ENCODE measurements at places on chromosomes 16 and 17.

DNA sequence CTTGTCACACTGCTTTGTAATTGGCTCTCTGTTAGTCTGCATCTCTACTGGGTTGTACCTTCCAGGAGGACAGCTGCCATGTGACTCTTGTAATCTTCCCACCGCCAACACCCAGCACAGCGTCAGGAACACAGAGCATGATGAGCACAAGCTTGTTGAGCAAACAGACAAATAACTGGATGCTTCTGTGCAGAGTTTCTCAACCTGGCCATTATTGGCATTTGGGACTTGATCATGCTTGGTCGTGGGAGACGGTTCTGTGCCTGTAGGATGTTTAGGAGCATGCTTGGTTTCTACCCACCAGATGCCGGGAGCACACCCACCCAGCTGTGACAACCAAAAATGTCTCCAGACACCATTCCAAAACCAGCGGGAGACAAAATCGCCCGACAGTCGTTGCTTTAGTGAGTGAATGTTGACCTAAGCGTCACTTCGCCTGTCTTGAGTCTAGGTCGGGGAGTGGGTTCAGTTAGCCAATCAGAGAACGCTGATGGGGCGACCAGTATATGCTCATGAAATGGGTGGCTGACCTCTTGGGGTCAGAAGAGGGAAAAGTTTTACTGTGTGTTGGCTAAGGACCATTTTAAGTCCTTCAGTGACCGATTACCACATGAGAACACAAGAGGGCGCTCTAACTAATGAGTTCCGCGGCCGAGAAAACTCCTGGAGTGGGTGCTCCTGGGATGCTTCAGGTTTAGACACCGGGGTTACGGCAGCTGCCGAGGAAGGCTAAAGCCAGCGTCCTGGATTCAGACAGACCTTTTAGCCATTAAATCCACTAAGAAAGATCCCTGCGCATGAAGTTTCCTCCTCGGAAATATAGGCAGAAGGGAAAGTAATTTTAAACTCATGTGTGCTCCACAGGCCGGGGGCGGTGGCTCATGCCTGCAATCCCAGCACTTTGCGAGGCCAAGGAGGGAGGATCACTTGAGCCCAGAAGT is 57.8 kb upstream of the TEX2 start:
- no peak for DNase-seq

DNA sequence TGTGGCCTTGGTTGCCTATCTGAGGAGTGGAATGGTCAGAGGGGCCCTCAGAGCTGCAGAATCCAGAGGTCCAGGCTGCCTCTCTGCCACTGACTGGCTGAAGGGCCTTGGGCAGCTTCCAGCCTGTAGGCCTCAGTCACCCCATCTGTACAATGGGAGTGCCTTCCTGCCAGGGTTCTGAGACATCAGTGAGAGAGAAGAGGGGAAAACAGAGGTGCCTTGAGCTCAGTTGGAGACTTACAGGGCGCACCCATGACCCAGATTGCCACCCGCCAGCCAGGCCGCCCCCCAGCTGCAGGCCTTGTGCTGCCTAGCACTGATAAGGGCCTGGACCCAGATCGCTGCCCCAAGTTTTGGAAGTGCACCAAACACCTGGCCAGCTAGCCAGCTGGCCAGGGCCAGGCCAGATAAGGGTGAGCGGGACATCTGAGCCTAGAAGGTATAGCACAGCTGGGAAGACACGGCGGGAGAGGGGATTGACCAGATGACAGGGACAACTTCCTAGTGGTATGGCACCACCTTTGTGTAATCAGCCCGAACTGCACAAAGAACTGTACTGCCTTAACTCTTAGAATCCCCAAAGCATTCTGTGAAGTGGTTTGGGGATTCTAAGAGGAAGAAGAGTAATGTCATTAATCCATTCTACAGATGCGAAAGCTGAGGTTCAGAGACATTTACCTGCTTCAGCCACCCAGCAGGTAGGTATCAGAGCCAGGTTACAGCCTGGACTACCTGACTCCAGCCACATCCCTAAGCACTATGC is 1.4 kb downstream of the SLC4A1 start:
- no peak for DNase-seq

DNA sequence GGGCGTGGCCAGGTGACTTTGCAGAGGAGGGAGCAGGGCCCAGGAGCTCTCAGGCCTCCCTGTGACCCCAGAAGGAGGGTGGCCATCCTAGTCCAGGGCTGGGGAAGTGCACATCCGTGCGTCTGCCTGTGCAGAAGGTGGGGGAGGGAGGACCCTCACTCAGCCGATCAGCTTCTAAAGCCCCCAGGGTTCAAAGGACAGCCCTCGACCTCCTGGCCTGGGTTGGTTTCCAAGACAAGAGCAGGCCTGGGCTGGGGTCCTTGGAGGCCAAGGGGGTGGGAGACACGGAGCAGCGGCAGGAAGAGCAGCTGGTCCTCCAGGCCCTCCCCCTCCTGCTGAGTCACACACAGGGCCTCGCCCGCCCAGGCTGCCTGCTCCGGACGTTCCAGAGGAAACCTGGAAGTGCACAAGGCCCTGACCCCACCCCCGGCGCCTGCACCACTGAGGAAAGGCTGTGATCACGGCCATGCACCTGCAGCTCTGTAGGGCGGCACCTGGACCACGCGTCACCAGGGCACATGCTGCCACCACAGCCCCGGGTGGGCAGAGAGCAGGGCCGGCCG is 67.1 kb upstream of the ZNF469 start:
- DNase-seq = no peak

DNA sequence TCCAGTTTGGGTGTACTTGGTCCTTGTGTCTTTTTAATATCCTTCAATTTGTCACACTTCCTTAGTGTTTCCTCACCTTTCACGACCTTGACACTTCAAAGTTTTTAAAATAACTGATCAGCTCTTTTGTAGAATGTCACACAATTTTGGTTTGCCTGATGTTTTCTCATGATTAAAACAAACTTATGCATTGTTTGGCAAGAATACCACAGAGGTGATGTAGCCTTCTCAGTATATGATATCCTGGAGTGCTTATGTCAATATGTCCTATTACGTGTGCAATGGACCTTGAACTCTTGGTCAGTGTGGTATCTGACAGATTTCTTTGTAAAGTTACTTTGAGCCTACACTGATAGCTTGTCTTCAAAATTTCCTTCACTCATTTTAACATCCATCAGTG is 297.4 kb downstream of the CNTNAP4 start:
- no peak for DNase-seq

- no peak for DNase-seq
Observed at GRCh38 chr16:27346819-27347218, 33.0 kb downstream of the IL4R start.

- DNase-seq = no peak
Observed at GRCh38 chr17:57309479-57309878, 53.2 kb downstream of the MSI2 start.
